ENCODE measurements at places on chromosomes 5 and 9.

GRCh38 chr9:105901514-105902109 is 207.3 kb downstream of the TMEM38B start:
- peak; percentile 1 for DNase-seq

GRCh38 chr9:88174324-88174723 is 36.0 kb upstream of the SPATA31C2 start:
- no peak for DNase-seq

- no peak for DNase-seq
Observed at GRCh38 chr9:123978981-123979380, 32.6 kb upstream of the LHX2 start.

- no peak for DNase-seq
Observed at GRCh38 chr5:73390972-73391371, 57.6 kb downstream of the FOXD1 start.

DNA sequence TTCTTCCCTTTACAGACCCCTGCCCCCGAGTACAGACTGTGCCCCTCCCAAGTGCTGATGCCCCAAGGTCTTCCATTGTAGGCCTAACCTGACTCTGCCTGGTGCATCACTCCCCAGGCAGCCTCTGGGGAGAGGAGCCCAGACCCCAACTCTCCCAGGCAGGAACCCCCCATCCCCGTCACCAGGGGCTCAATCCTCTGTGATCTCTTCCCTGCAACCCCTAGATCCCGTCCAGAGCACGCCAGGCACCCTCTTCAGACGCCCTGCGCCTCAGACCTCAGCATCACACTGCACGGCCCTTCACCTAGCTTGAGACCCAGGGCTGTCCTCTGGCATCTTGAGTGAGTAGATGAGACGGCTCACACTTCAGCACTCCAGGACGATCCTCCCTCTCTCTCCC is 6.4 kb upstream of the EGR1 start:
- DNase-seq: no peak

DNA sequence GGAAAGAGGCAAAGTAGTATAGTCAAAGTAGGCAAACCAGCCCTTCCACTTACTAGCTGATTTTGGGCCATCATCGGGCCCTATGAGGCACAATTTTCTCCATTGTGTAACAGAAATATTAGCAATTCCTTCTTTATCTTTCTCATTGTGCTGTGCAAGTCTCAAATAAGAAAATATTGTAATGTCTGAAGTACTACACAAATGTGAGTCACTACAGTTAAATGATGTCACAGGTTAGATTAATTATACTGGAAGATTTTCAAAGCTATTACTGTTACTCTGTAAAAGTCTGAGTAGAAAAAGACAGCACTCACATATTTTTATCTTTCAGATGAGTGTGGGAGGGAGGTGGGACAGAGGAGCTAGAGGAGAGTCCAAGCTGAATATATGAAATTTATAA is 12.4 kb upstream of the TMC1 start:
- DNase-seq: peak; percentile 37

- DNase-seq: peak; percentile 3
Observed at GRCh38 chr9:13513716-13514444, 234.4 kb upstream of the MPDZ start.

GRCh38 chr5:153745778-153746395 is 255.4 kb downstream of the GRIA1 start:
- DNase-seq: no peak

GRCh38 chr9:104842698-104843097 is 78.8 kb downstream of the NIPSNAP3B start:
- no peak for DNase-seq

- no peak for DNase-seq
Observed at GRCh38 chr5:150531686-150532085, 23.8 kb downstream of the NDST1 start.

- DNase-seq: no peak
Observed at GRCh38 chr9:33082538-33083326, 6.3 kb upstream of the SMU1 start.

DNA sequence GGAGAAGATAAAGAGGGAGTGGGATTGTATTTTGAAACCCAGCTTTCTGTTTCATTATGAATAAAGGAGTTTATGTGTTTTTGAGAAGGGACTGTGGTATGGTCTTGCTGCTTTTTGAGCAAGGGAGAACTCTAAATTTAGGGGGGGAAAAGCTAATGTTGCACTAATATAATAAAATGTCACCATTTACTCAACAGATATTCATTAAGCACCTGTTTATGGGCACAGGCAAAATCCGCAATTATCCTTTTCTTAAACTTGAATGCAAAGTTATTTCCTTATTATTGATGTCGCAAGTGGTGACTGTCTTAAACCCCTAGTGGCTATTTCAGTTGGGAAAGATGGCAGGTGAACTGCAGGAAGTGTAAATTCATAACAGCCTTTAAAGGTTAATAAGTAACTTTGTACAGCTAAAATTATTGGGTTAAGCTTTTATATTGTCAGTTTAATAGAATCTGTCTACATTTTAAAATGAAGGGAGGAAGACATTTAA is 1.5 kb downstream of the CDC42SE2 start:
- no peak for DNase-seq

GRCh38 chr5:19210886-19211285 is 777.1 kb downstream of the CDH18 start:
- no peak for DNase-seq

DNA sequence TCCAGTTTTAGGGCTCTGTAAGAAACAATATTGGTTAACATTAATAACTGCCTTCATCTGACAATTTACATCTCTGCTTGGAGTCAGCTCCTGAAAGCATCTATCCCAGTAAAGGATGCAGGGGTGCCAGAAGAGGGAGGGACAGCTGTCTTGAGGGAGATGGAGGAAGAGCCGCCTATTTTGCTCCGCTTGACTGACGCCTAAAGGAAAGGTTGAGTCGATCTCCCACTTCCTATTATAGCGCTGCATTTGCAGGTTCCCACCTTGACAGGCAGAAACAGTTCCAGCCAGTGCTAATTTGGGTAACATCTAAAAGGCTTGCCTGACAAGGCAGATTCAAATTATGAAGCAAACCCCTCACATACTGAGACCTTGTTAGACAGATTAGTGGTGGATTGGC is 374.6 kb downstream of the SPATA31D1 start:
- DNase-seq: no peak

DNA sequence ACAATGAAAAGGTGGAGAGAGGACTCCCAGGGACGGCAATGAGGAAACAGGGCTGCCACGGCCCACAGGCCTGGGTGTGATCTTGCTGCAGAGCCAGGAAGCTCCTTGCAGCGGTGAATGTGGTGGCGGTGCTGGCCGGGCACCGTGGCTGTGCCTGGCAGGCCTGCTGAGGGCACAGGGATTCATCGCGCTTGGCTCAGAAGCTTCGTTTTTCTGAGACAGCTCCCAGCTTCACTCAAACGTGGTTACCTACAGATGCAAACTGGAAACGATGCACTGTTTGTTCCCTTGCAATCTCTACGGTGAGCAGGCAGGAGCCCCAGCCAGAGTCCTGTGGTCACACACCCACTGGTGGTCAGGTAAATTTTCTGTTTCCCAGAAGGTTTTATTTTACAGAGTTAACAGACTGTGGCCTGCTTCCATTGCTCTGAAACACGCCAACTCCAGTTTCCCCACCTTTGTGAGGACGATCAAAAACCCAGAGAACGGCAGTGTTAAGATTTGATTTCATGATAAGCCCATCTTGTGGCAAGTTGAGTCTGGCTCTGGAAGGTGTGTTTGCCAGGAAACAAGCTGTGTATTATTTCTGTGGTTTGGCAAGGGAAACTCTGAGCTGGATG is 183.9 kb downstream of the AUH start:
- no peak for DNase-seq

DNA sequence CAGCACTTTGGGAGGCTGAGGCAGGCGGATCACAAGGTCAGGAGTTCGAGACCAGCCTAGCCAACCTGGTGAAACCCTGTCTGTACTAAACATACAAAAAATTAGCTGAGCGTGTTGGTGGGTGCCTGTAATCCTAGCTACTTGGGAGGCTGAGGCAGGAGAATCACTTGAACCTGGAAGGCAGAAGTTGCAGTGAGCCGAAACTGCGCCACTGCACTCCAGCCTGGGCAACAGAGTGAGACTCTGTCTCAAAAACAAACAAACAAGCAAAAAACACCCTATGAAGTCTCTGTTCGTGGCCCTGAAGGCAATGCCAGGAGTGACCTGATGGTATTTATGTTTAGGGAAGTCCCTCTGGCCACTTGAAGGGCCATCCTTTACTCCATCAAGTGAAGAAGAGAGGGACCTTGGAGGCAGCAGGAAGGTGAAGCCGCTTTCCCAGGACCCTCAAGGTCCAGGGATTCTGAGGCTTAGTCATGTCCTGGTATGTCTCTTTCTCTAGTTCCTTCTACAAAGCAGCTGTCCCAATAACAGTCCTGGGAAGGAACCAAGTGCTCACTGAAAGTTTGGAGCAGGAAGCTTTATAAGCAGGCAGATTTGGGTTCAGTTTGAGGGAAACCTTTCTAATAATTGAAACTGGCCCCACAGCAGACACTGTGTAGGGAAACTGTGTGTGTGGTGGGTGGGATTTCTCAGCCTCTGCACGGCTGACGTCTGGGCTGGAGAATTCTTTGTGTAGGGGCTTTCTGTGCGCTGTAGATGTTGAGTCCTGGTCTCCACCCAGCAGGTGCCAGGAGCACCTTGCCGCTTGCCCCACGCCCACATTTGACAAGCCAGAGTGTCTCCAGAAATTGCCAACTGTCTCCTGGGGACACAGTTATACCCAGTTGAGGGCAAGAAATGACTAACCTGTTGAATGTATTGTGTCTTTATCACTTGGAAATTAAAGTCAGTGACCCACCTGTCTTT is 12.5 kb downstream of the PHF2 start:
- no peak for DNase-seq

- no peak for DNase-seq
Observed at GRCh38 chr5:127839072-127839471, 135.9 kb downstream of the CCDC192 start.

- no peak for DNase-seq
Observed at GRCh38 chr9:19785230-19785629, 3.6 kb downstream of the SLC24A2 start.

DNA sequence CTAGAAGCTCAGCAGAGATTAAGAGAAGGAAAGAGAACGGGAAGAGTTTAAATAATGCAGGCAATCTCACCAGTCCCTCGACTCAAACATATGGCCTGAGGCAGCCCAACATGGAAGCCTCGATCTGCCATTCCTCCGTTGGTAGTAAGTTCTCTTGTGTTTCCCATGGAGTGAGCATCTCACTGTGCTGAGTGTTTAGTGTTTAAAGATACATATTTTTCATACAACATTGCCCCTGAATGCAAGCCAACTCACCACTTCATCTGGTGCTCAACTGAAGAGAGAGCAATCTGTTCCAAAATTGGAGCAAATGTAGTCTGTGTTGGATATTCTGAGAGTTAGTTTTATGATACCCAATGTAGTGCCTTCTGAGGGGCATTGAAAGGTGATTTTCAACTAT is 171.5 kb upstream of the ATP10B start:
- no peak for DNase-seq

DNA sequence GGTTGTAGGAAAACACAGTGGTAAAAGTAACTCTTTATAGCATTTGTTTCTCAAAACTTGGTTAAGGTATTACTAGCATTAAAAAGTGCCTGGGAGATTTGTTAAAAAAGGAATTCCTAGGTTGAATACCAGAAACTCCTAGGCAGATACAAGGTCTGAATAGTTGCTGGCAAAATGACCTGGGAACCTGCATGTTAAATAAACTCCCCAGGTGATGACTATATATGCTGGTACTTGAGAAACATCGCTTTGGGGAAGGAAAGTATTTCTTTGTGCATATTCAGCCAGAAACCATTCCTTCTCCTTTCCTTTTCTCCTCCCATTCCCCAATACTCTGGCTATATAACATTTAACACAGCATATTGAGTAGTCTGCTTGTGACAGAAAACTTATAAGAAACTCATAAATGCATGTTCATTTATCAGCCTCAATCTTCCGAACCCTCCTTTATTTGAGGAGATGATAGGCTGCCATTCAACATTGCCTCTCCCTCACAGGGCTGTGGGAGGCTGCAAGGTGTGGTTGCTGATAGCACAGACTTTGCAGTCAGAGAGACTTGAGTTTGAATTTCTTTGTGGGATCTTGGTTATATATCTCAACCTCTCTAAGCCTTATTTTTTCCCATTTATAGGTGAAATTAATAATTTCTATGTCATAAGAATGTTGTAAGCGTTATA is 28.7 kb downstream of the PCSK1 start:
- no peak for DNase-seq

- DNase-seq: no peak
Observed at GRCh38 chr5:82105457-82105856, 133.6 kb downstream of the ATG10 start.

DNA sequence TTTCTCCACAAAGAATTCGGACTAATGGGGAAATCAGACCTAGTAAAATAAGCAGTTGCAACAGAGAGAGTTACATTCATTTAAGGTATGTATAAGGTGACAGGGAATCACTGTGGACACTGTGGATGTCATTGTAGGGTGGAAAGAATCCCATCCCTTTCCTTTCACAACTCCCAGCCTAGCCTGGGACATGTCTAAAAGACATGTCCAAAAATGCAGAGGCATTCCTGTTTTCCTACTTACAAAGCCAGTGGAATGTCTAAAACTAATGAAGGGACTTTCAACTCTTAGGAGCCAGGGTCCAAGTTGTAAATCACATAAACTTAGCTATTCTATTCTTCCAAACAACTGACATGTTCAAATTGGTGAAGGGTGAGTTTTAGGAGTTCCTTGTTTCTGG is 511.0 kb downstream of the PRELID2 start:
- no peak for DNase-seq

DNA sequence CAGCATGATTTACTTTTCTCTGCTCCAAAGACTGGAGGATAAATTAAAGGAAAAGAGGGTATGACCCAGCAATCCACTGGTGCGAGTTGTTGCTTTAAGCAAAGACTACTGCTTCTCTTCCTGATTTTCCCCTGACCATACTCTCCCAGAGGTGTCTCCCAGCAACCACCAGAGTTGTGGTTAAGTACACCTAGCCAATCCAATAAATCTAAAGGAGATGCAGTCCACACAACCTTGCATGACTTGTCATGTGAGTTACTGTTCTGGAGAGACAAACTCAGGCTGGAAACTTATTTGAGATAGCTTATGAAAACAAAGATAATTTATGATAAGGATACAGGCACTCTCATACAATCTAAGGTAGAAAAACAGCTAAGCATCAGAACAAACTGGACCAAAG is 11.9 kb downstream of the TMC1 start:
- DNase-seq: no peak

Measured in GM04504 (cell line).